ENCODE measurements at places on chromosomes 4 and X. TPM values are rescaled to one million over a fixed set of nuclear protein-coding genes. Genes with fewer than 3 reads are reported as not detected.

GRCh38 chr4:136823020-136823419 lies 709.3 kb downstream of the PCDH18 start:
- no peak for DNase-seq

The CSAG1 gene
- not detected for total RNA-seq

The LINC00632 gene
- total RNA-seq, result 3,113 TPM

The PCDH10 gene
- 0.06 TPM for total RNA-seq

DNA sequence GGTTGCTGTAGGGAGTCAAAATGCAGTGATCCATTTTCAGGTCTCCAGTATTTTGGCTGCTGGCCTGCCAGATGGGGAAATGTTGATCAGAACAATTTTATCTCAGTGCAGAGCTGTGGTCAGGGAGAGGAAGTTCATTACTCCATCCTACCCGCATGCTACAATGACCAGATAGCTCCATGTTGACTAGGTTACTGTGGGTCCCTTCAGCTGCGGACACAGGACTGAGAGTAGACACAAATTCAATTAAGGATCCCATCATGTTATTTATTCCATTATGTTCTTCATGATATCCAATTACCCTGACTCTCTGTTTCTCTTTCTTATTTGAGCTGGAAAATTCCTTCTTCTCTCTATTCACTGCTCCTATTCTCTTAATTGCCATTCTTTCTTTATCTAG lies 16.3 kb downstream of the SYNPO2 start:
- no peak for DNase-seq

- peak; percentile 60 for DNase-seq
These were observed 107.8 kb downstream of the EFNB1 start for GRCh38 chrX:68936608-68937007.

GRCh38 chr4:15479089-15479912 lies 9.6 kb downstream of the CC2D2A start:
- DNase-seq, result no peak
